Common myeloid progenitor, CD34-positive (primary cell): ENCODE measurements at places on chromosomes 13 and 19.

DNA sequence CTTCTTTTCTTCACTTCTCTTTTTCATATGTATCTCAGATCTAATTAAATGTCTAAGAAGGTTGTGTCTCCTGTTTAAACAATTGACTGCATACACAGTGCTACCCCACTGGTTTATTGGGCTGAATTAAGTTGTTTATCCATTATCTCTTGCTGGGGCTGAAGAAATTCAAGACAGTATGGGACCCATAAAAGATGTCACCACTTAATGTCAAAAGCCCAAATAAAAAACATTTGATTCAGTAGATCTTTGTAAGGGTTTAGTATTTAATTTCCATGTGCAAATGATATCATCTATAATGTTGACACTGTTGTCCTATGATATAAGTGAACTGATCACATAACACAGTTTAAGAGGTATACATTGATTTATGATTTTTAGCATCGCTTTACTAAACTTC, 1431.9 kb upstream of the PCDH20 start:
- no peak for DNase-seq

GRCh38 chr13:32159137-32159869, 127.7 kb downstream of the FRY start:
- no peak for DNase-seq

DNA sequence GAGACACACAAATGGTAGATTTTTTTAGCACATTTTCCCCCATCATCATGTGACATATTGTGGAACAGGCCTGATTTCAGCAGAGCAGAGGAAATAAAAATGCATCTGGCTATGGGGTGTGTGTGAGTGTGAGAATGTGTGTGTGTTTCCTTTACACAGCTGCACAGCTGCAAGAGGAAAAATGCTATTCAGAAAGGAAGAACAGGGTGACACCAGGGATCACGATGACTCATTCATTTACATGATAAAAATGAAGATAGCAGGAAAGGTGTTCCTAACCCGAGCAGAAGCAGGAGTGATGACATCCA, 469.5 kb upstream of the TSHZ3 start:
- peak; percentile 34 for DNase-seq

- DNase-seq, result peak; percentile 76
Observed at GRCh38 chr19:51020988-51021651, 1.6 kb upstream of the KLK10 start.

- DNase-seq, result no peak
Observed at GRCh38 chr19:55311397-55311796, 13.7 kb downstream of the TMEM150B start.

DNA sequence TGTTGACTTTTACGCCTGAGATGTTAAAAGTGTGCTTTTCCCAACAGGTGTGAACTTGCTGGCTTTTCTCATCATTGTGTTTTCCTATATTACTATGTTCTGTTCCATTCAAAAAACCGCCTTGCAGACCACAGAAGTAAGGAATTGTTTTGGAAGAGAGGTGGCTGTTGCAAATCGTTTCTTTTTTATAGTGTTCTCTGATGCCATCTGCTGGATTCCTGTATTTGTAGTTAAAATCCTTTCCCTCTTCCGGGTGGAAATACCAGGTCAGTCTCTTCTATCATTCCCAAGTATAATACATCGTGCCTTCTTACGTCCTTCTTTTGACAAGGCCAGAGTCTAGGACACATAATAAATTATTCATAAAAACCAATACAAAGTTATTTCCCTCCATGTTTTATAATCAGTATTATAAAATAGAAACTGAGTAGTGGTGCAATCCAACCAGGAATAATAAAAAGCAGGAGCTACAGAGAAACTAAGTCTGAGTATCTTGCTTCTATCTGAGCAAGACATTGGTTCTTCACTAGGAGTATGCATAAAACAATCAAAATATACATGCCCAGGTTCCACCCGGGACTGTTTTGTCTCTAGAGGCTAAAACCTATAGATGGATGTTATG, 57.9 kb downstream of the RXFP2 start:
- DNase-seq, result no peak
